ENCODE measurements at places on chromosomes 3 and 15.

- DNase-seq, result no peak
Observed at GRCh38 chr15:33111041-33111451, 83.5 kb downstream of the FMN1 start.

DNA sequence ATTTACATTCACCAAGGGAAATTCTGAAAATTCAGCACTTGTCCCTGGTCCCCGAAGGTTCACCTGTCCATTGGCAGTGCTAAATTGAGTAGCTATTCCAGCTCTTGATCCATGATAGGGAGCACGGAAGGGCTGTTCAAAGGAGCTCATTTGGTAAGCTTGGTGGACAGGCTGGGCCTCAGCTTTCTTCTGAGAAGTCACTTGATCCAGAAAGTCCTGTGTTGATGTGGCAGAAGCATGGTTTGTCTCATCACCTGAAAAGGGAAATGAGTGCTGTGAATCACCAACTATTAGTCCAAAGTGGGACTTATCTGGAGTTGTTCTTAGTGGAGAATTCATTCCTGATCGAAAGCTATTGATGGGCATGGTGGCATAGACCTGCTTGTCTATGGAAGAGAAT lies 19.9 kb upstream of the SLC12A8 start:
- no peak for DNase-seq

DNA sequence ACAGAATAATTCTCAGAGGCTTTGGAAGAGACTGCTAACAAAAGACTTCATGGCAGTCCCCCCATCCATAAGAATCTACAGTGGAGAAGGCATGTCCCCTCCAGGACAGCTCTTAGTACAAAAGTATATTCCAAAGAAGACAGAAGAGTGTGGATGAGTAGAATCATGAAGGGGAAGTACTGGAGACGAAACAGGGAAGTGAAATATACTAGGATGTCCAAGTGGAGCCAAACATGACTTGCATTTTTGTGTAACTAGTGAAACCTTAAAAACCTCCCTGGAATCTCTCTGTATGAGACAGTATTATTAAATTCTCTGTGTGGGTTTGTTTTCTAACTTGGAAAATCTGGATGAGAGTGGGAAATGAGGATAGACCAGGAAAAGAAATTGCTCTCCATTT lies 312.4 kb downstream of the RSL24D1 start:
- DNase-seq, result no peak

- no peak for DNase-seq
Observed at GRCh38 chr15:66718220-66718988, 16.4 kb downstream of the SMAD6 start.

- no peak for DNase-seq
Observed at GRCh38 chr3:44070841-44071546, 170.7 kb upstream of the TOPAZ1 start.

- DNase-seq, result no peak
Observed at GRCh38 chr15:35054380-35054779, 30.7 kb downstream of the NANOGP8 start.

DNA sequence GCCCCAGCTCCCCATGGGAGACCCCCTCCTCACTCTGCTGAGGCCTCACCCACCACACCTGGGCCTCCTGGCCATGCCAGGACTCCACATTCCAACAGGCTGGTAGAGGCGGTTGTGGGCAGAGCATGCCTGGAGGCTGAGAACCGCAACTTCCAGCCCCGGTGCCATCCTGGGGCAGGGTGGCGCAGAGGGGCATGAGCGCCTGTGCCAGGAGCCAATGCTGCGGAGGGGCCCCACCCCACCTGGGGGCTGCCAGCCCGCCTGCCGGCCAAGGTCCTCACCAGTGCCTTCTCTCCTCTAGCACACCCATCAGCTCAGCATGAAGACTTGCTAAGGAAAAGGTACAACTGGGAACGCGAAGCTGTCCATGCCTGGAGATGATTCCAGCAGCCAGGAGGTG lies 34.3 kb upstream of the SLC6A6 start:
- DNase-seq, result no peak

GRCh38 chr15:39304201-39304841 lies 276.6 kb upstream of the THBS1 start:
- DNase-seq, result no peak

GRCh38 chr3:129207479-129207878 lies 23.8 kb upstream of the CNBP start:
- DNase-seq, result no peak

DNA sequence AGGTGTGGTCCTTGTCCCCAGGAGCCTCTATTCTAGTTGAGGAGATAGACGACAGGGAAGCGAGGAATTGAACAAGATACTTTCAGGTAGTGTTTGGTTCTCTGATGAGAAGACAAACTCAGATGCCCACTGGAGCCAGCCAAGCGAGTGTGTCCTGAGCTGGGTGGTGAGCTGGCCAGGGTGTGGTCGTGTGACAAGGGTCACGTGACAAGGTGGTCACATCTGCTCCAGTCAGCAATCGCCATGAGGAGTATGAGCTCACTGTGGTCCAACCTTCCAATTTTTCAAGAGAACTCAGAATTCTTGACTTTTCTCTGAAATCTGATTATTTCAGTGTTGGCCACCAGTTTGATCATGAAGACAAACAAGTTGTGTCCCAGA lies 39.5 kb downstream of the SLC6A6 start:
- DNase-seq, result no peak

GRCh38 chr3:39541917-39542329 lies 74.4 kb downstream of the MOBP start:
- DNase-seq, result no peak

- DNase-seq, result no peak
Observed at GRCh38 chr3:102205647-102206046, 229.2 kb upstream of the ZPLD1 start.

- no peak for DNase-seq
Observed at GRCh38 chr15:72844067-72844466, 60.5 kb upstream of the ADPGK start.

GRCh38 chr15:101451266-101451799 lies 38.2 kb downstream of the PCSK6 start:
- no peak for DNase-seq

GRCh38 chr3:116067326-116067725 lies 378.0 kb downstream of the LSAMP start:
- DNase-seq, result no peak

DNA sequence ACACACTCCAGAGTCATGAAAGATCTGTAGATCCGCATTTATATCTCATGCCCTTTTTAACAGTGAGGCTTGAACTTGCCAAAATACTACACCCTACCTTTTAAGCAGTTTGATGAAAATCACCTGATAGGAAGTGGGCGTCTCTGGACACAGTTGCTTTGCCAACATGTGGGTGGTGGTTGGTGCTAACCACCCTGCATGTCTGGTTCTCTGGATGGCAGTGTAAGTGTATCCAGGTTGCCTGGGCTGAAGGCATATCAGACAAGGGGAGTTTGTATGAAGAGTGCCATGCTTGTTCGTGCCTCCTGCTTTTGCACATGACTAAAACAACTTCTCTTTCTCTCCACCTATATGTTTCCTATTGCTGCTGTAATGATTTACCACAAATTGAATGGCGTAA lies 159.6 kb downstream of the GHSR start:
- DNase-seq, result no peak

- no peak for DNase-seq
Observed at GRCh38 chr3:31523543-31523942, 9.2 kb upstream of the STT3B start.

- no peak for DNase-seq
Observed at GRCh38 chr3:11568503-11569155, 75.1 kb downstream of the VGLL4 start.

GRCh38 chr3:191412759-191413158 lies 48.2 kb upstream of the PYDC2 start:
- no peak for DNase-seq

DNA sequence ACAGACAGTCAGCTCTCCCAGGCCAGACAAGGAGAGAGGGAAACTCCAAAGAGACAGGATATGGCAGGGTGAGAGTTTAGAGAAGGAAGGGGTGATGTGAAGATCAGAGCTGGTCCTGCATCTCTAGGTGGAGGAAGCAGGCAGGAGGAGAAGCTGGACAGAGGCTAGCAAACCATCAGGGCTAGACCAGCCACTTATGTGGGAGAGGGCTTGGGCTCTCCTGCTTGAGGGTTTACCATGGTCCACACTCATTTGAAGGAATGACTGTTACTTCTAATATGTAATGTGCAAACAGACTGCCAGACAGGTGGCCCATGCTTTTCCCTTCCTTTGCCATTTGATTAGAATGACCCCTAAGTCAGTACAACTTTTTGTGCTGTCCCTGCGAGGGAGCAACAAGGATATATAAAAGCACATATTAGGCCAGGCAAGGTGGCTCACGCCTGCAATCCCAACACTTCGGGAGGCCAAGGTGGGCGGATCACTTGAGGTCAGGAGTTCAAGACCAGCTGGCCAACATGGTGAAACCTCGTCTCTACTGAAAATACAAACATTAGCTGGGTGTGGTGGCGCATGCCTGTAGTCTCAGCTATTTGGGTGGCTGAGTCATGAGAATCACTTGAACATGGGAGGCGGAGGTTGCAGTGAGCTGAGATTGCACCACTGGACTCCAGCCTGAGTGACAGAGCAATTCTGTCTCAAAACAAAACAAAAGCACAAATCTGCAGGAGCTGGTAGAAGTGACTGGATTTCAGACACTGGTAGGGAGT lies 41.0 kb upstream of the MANF start:
- no peak for DNase-seq

GRCh38 chr3:20197775-20198174 lies 11.8 kb upstream of the SGO1 start:
- DNase-seq, result no peak

All from B cell (primary cell).